Activated T-cell treated with anti-CD3 and anti-CD28 coated beads, Interleukin-2, amount 50 U/mL, for 72 hours (primary cell): ENCODE measurements at places on chromosomes 4 and X. TPM values are rescaled to one million over a fixed set of nuclear protein-coding genes. Genes with fewer than 3 reads are reported as not detected.

DGKK gene
- total RNA-seq, result not detected

REPS2 gene
- 0.39 TPM for total RNA-seq

CXorf49 gene
- not detected for total RNA-seq

- H3K4me1 ChIP-seq, result no peaks in the 10 kb centered on the region
- no peak for DNase-seq
- no peak overlapping the region for H3K27ac ChIP-seq
- no peaks in the 10 kb centered on the region for H3K36me3 ChIP-seq
- H3K27me3 ChIP-seq, result peaks cover 11% of the 10 kb centered on the region
Measured at GRCh38 chrX:113804819-113805218, 779.1 kb upstream of the HTR2C start.

DNA sequence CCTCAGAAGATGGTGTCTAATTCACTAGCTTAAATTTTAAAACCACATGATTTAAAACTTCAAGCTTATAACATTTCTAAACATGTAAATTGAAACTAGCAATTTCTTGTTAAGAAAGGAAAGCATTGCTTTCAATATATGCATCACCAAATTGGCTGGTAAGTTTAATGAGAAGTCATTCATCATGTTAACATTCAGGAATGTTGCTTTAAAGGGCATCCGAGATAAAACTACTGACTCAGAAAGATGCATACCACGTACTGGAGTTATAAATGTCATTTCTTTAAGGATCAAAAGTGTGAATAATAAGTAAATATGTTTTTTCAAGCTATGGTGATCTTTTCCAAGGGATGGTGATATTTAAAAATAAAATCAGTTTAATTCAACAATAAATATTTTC lies 83.3 kb upstream of the VCX2 start:
- no peak overlapping the region for H3K4me3 ChIP-seq
- no peak overlapping the region for H3K27ac ChIP-seq
- no peaks in the 10 kb centered on the region for H3K4me1 ChIP-seq
- no peaks in the 10 kb centered on the region for H3K27me3 ChIP-seq
- H3K36me3 ChIP-seq, result no peaks in the 10 kb centered on the region

GRCh38 chr4:77582156-77582555 lies 23.5 kb upstream of the CXCL13 start:
- peaks cover 30% of the 10 kb centered on the region for H3K27me3 ChIP-seq
- no peak for DNase-seq
- H3K4me1 ChIP-seq, result peaks cover 73% of the 10 kb centered on the region
- H3K36me3 ChIP-seq, result peaks cover 12% of the 10 kb centered on the region

DNA sequence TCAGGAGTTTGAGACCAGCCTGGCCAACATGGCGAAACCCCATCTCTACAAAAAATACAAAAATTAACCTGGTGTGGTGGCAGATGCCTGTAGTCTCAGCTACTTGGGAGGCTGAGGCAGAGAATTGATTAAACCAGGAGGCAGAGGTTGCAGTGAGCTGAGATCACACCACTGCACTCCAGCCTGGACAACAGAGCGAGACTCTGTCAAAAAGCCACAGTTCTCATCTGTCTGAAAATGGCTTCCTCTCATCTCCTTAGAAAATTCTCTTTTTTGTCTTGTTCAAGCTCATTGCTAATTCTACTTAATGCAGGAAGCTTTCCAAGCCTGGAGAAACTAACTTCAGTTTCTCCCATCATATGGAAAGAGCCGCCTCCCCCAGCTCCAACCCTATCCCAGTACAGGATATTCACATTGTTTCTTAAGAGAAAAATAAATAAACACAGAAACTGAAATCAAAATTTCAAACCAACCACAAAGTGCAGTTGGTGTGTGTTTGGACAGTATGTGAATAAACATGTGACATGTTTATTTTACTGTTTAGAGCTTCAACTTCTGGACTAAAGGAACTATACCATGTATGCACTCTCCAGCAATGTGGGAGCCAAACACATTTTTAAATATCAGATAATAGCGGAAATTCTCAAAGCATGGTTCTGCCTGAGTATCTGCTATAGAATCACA lies 55.0 kb upstream of the GAB1 start:
- DNase-seq, result no peak
- no peaks in the 10 kb centered on the region for H3K4me1 ChIP-seq
- no peak overlapping the region for H3K27ac ChIP-seq
